ENCODE measurements at places on chromosomes 3 and 15.

- peak; percentile 82 for DNase-seq
Observed at GRCh38 chr15:67542420-67543347, at the start of gene MAP2K5. Gene MAP2K5, plus strand, starts transcription at chr15:67542703. Its CDS starts 633 bp downstream, at chr15:67543336.

- DNase-seq, result no peak
Observed at GRCh38 chr3:42055291-42055690, 35.9 kb upstream of the TRAK1 start.

DNA sequence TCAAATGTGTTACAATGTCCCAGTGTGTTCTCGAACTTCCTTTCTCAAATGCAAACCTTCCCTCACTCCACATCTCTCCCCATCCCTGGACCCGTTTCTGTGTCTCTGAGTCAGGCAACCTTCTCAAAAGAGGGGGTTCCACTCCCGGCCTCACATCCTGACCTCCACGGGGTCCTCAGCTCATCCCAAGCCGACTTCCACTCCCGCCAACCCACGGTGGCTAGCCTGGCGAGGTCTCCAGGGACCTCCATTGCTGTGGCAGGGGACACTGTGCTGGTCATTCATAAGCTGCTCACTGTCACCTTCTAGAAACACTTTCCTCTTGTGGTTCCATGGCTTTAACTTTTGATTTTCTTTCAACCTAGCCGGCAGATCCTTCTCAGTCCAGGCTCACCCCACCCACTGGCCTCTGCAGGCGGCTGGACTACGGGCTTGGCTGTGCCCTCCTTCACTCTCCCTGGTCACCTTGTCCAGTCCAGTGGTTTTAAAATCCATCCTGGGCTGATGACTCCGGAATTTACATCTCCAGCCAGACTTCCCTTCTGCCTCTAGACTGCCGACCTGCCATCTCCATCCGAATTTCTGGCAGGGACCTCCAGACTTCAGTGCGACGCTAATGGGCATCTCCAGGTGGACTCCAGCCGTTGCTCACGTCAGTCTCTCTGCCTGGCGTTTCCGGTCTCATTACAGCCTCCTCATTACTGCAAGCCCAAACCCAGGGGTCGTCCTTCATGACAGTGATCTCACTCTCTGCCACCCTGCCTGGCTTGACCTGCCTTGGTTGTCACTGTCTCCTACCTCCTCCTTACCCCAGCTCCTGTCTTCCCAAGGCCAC, 20.0 kb downstream of the ABTB1 start:
- DNase-seq, result no peak

GRCh38 chr3:13070391-13071070, 2.7 kb downstream of the IQSEC1 start:
- DNase-seq, result no peak

DNA sequence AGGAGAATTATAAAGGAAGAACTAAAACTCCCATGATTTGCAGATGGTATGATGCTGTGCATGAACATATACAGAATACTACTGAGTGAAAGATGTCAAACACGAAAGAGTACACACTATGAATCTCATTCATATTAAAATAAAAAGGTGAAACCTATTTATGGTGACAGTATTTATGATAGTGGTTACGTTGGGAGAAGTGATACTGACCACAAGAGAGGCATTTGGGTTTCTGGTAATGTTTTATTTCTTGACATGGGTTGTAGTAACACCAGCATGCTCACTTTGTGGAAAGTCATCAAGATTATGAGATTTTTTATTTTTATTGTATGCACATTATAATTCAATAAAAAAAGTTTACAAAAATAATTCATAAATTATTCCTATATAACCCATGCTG, 324.0 kb downstream of the GAP43 start:
- DNase-seq, result no peak

GRCh38 chr3:180329187-180329586, 272.8 kb upstream of the TTC14 start:
- DNase-seq, result no peak

- no peak for DNase-seq
Observed at GRCh38 chr15:73907035-73907408, 19.2 kb upstream of the LOXL1 start.

GRCh38 chr3:34957677-34958076, 681.6 kb upstream of the ARPP21 start:
- DNase-seq, result no peak

DNA sequence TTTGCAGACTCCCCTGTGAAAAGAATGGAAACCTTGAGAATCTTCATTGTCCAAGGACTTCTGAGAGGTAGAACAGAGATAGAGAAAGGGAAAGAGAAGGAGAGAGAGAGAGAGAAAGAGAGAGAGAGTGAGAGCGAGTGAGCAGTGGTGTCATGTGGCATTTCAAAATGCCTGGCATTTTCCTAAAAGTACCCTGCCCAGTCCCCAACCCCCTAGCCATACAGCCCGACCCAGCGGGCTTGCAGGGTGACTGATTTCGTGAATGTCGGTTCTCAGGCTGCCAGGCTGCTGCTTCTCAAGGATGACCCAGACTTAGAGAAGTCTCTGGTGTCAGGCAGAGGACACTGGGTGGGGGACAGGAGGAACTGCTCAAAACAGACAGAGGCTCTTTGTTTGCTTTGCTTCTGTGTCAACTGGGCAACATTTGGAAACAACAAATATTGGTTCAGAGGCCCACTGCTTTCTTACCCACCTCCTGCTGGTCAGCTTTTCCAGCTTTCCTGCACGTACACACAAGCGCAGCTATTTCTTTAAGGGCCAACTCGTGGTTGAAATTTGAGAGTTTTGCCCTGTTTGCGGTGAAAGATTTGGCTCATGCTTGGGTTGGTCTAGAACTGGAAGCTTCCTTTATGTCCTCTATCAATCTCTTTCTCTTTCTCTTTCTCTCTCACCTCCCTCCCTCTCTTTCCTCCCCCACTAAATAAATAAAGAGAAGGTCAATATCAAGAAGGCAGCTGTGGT, 3.7 kb upstream of the TF start:
- DNase-seq, result no peak

DNA sequence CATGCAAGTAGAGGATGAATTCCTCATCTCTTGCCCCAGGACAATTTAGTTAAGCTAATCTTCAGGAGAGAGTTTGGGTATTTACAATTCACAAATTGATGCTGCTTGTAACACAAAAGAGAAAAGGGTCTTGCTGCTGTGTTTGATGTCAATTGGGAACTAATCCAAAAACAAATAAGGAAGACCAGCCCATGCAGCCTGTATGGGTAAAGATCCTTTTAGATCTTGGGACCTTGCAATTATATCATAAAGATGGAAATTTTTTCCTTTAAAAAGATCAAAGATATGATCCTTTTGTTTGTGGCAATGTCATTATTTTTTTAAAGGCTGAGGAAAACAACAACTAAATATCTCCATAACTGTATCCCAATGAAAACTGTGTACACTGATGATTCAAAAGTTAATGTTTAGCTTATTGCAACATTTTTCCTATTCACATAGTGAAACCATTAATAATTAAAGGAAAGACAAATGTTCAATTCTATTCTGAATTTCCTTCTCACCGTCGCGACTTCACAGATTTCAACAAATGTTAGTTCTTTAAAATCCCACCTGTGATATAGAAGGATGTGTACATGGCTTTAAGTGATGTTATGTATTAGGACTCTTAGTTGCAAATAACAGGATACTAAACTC, 40.2 kb downstream of the TMEM212 start:
- no peak for DNase-seq

GRCh38 chr3:154668187-154668586, 238.2 kb upstream of the GPR149 start:
- no peak for DNase-seq

DNA sequence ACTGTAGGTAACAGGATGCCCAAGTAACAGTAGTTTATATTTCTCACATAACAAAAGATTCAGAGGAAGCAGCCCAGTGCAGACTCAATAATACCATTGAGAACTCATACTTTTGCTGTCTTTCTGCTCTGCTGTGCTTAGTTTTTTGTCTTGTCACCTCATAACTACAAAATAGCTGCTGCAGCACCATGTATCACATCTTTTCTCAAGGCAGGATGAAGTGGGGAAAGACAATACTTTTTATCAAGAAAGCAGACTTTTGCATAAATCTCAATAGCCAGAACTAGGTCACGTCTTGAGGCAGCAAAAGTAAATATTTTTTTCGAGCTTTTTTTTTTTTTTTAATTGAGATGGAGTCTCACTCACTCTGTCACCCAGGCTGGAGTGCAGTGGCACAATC, 39.6 kb upstream of the SYN2 start:
- DNase-seq, result no peak

- no peak for DNase-seq
Observed at GRCh38 chr15:76791511-76791910, 113.6 kb downstream of the SCAPER start.

DNA sequence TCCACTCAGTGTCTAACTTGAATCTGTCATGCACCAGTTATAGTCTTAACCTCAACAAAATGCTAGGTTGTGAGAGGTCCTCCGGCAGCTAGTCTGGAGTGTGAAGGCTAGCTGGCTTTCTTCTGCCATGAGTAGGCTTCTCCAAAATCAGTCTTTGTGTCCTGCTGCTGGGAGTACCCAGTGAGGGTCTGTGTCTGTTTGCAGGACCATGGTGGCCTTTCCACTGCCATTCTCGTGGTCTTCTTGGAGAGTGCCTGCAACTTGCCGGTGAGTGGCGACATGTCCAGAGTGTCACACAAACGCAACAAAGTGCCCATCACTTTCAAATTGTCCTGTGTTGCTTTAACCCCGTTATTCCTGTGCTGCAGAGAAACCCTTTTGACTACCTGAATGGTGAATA, 34.0 kb downstream of the ESYT3 start:
- DNase-seq, result no peak

- no peak for DNase-seq
Observed at GRCh38 chr15:89378296-89379151, 43.9 kb upstream of the POLG start.

DNA sequence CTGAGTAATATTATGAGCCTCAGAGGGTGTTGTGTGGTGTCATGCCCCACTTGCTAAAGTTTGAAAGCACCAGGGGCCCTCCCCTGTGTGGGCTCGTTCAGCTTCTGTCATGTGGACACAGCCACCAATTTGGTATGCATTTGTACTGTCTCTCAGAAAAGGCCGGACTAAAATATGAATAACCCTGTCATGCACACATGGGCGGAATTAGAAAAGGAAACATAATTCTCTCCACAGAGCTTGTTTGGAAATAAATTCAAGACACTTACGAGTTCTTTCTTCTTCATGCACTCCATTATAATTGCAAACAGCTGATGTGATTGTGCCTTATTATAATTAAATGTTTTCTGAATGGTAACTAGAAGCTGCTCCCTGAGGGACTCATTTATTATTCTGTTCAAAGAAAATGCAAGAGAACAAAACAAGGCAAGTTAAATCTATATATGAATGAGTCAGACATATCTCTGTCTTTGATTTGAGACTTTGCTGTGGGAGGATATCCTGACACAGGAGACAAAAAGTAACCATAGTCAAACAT, 39.1 kb downstream of the TRPM1 start:
- DNase-seq, result no peak

- peak; percentile 12 for DNase-seq
Observed at GRCh38 chr3:193917158-193917557, 218.8 kb upstream of the HES1 start.

DNA sequence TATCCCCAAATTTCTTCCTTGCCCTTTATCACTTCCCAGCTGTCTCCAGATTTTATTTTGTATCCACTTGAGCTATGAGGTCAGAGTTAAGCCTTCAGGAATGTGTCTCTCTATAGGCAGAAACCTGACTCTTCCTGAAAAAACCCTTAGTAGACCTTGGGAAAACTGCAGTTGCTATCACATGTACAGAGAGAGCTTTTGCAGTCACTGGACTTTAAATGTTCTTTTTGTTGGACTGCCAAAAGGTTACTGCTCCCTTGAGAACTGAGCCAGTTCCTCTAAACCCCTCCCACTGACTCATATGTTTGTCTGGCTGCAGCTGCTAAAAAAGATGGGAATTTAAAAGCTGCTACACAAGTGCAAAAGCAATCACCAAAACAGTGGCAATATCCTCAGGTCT, 169.1 kb upstream of the CCDC54 start:
- peak; percentile 6 for DNase-seq

DNA sequence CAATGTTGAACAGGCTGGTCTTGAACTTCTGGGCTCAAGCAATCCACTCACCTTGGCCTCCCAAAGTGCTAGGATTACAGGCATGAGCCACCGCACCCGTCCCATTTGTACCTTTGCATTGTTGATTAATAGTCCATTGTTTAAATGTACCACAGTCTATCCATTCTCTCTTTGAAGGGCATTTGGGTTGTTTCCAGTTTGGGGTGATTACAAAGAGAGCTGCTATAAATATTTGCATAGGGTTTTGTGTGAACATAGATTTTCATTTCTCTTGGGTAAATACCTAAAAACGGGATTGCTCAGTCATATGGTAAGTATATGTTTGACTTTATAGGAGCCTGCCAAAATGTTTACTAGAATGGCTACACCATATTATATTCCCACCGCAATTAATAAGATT, 13.7 kb upstream of the PTPRG start:
- DNase-seq, result no peak

- DNase-seq, result no peak
Observed at GRCh38 chr15:70172124-70172523, 74.4 kb upstream of the TLE3 start.

- DNase-seq, result no peak
Observed at GRCh38 chr3:46889381-46890110, 12.0 kb downstream of the PTH1R start.

- DNase-seq, result no peak
Observed at GRCh38 chr3:138458774-138459499, 24.5 kb downstream of the ESYT3 start.

DNA sequence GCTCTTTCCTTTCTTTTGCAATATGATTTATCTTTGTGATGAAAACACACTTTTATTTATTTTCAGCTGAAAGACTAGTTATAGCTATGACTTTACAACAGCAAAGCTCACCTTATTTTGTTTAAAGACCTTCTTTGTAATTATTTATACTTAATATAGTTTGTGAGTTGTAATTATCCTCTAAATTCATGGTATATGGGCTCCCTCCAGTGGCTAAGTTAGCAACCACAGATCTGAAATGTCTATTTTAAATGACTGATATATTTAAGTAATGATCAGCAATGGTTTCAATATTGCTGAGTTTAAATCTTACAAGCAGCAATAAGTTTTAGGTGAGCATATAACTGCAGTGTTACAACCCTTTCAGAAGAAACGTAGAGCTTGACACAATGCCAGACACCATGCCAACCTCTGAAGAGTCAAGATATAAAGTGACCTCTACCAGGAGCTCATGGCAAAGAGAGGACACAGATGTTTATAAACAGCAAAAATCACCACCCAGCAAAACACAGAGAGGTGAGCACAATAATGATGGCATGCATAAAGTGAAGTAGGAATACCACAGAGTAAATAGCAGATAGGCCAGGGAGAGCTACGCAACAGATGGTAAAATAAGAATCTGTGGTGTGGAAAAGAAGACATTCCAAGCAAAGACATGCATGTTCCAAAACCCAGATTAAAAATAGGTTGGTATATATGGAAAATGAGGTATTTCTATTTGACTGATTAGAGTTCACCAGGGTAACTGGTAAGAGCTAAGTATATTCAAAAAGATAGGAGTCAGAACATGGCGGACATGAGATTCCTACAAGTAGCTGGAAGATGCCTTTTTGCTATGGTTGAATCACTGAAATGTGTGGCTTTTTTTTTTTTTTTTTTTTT, 143.7 kb upstream of the ZNF385D start:
- peak; percentile 2 for DNase-seq

GRCh38 chr3:46965151-46965550, 11.4 kb downstream of the CCDC12 start:
- DNase-seq, result no peak

GRCh38 chr3:42660898-42661297, 7.4 kb downstream of the ZBTB47 start:
- peak; percentile 21 for DNase-seq

- DNase-seq, result no peak
Observed at GRCh38 chr15:63888146-63888545, 54.4 kb upstream of the HERC1 start.

- no peak for DNase-seq
Observed at GRCh38 chr3:13493867-13494441, 13.8 kb downstream of the HDAC11 start.

GRCh38 chr3:181756645-181757297, 45.0 kb downstream of the SOX2 start:
- DNase-seq, result no peak

Measured in frontal cortex (tissue), 4 donors.